ENCODE measurements at places on chromosomes 1 and 21. TPM values are rescaled to one million over a fixed set of nuclear protein-coding genes. Genes with fewer than 3 reads are reported as not detected.
A peak's percentile ranks its signal among the peaks of the same experiment; 100 is the strongest.

GRCh38 chr1:3213730-3214129 lies 144.7 kb downstream of the PRDM16 start:
- no peak overlapping the region for H3K4me3 ChIP-seq
- H3K4me1 ChIP-seq, result peaks cover 6% of the 10 kb centered on the region
- no peaks in the 10 kb centered on the region for H3K36me3 ChIP-seq
- H3K27ac ChIP-seq, result no peak overlapping the region
- no peak for DNase-seq

- H3K27ac ChIP-seq, result peak overlapping the region; percentile 36
- DNase-seq, result no peak
- no peak overlapping the region for H3K4me3 ChIP-seq
- peaks cover 12% of the 10 kb centered on the region for H3K4me1 ChIP-seq
These were observed 14.0 kb downstream of the TNNT2 start for GRCh38 chr1:201363467-201363866.

GRCh38 chr1:45205011-45205909 lies 1.1 kb downstream of the ZSWIM5 start:
- H3K27me3 ChIP-seq, result peaks cover 17% of the 10 kb centered on the region
- peak overlapping the region; percentile 85 for H3K4me3 ChIP-seq
- no peaks in the 10 kb centered on the region for H3K36me3 ChIP-seq
- no peak overlapping the region for H3K27ac ChIP-seq

DNA sequence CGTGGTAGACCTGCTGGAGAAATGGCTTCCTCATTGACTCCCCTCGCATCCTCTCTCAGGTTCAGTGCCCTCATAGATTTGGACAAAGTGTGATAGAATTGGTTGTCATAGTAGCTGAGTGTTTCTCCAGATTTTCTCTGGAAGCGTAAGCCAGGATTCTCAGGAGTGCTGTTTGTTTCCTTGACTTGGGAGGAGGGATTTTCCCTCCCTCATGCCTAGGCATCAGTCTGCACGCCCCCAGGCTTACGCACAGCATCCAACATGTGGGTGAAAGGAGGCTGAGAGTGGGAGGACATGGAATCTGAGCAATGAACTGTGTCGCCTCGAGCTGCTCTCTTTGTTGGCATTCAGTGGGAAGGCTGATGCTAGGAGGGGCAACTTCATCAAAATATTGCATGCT lies 503.5 kb downstream of the LTN1 start:
- no peaks in the 10 kb centered on the region for H3K27me3 ChIP-seq
- no peak overlapping the region for H3K27ac ChIP-seq
- H3K4me3 ChIP-seq, result no peak overlapping the region
- no peak for DNase-seq
- no peaks in the 10 kb centered on the region for H3K36me3 ChIP-seq

DNA sequence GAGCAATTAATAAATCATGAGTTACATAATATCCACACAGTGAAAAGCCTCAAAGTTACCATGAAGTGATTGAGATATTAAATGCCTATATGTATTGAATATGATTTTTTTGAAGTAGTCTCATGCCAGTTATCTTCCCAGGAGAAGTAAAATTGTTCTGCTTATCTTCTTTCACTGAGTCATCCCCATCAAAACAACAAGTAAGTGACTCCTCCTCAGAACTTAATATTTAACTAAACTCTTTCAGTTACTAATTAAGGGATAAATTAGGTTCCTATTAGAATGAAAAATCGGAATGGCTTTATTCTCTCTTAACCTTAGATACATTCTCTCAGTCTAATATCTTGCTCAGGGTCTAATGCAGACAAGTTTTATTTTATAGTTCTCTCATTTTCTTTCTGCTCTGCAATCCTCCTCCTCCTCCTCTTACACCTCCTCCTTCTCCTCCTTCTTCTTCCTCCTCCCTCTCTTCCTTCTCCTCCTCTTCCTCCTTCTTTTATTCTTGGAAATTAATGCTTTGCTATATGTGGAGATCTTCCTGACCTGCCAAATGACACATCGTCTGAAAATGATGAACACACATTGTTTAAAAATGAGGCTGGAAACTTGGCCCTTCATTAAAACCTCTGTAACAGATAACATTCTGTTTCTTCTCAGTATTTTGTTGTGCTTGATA lies 110.9 kb downstream of the RUNX1 start:
- no peak overlapping the region for H3K4me3 ChIP-seq
- no peak for DNase-seq
- no peak overlapping the region for H3K27ac ChIP-seq
- no peaks in the 10 kb centered on the region for H3K36me3 ChIP-seq

WLS gene
- 115 TPM for total RNA-seq

USP21 gene
- 14.3 TPM for total RNA-seq

THEM5 gene
- not detected for total RNA-seq

INAVA gene
- total RNA-seq, result 0.21 TPM

Measured in heart right ventricle (tissue), 16 donors.